AG04449 (cell line): ENCODE measurements at places on chromosomes 16 and 17.

GRCh38 chr16:23842137-23842600 is 6.4 kb downstream of the PRKCB start:
- DNase-seq = no peak

- DNase-seq = no peak
Observed at GRCh38 chr17:802901-803881, 21.0 kb downstream of the MRM3 start.

DNA sequence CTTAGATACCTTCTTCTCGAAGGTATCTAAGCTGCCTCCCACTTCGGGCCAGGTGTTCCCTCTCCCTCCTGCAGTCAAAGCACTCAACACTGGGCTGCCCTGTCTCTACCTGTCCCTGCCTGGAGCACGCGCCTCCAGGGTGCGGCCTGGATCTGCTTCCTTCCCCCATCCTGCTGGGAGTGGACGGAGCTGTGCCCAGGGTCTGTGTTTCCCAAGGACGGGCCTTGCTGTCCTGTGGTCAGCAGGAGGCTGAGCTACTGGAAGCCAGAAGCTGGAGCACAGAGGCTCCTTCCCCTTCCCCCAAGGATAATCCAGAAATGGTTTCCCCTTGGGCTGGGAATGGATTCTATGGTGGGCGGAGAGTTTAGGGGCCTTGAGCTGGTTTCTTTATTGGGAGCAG is 16.7 kb downstream of the LLGL2 start:
- no peak for DNase-seq

DNA sequence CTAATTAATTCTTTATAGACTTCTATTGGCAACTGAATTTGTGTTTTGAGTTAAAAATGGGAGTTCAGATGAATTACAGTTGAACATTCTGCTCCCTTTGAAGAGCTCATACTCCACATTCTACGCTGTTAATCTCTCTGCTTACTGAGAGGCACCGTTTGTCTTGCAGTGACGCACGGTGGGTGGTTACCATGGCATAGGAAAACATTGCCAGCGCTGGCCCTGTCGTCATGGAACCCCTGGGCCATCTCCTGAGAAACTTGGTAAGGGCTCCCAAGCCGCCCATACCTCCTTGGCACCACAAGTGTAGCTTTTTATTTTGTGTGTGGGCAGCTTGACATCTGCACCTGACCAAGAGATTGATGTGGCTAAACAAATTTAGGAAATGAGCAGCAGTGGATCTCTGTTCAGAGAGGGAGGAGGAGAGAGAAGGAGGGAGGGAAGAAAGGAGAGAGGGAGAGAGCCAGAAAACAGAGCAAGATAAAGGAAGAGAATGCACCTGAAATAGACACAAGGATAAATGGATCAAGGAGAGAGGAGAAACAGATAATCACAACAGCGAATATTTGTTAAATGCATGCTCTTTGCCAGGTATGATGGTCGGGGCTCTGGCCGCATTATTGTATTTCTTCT is 398.5 kb downstream of the HAPSTR1 start:
- DNase-seq = no peak

DNA sequence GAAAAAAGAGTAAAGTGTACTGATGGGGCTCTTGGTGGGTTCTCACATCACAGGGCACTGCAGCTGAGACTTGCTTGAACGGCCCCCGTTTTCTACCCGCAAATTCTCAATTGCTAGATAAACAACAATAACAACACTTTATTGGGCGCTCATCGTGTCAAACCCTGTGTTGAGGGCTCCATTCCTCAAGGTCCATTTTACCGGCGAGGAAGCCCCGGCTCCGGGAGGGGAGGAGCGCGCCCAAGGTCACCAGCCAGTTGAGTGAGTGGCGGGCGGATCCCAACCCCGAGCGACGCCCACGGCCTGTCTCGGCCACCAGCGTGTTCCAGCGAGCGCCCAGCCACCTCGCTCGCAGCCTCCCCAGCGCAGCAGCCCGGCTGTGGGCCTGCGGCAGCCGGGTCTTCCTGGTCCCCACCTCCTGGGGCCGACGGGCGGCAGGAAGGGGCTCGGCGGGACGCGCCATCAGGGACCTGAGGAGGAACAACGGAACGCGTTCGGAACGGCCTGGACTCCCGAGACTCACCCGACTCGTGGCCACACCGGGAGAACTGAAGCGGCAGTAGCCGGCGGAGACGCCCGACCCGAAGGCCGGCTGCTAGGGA is 373 bp downstream of the CMC2 start:
- no peak for DNase-seq

DNA sequence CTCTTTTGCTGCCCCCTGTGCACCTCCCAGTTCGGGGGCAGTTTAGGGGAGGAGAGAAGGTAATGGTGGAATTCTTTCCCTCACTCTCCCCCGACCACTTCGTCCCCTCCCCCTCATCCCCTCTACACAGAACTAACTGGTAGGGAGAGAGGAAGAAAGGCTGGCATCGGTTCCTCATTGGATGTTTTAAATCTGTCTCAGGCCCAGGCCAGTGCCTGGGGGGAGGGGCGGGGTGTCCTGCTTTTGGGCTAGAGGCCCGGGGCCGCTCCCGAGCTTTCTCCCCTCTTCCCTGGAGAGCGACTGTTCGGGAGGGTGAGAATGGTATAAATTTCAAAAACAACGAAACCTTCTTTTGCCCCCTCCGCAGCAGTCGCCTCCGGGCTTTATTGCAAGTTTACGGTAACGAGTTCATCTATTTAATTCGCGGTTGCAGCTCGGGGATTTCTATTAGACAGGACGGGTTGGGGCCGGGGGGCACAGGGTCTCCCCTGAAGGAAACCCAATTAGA is at the start of gene PRAC2:
Gene PRAC2 (plus strand): TSS at position 271 of the 508 bp plus-strand sequence. CDS start 1,226 bp downstream, outside the sequence.
- no peak for DNase-seq

DNA sequence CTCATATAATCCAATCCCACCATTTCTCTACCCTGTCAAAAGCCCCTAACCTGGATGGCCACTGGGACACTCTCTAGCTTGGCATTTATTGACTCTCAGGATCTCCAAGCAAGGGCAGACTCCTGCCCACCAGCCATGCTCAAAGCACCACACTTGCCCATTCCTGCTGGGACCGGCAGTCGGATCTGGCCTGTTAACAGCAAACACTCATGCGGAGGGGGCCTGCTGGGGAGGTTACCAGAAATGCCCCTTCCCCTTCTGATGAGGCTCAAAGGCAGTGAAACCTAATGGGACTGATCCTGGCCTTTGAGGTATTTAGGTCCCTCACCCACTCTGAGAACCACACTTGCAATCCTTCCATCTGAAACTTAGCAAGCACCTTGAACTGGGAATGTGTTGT is 6.5 kb upstream of the CCL1 start:
- DNase-seq = no peak

DNA sequence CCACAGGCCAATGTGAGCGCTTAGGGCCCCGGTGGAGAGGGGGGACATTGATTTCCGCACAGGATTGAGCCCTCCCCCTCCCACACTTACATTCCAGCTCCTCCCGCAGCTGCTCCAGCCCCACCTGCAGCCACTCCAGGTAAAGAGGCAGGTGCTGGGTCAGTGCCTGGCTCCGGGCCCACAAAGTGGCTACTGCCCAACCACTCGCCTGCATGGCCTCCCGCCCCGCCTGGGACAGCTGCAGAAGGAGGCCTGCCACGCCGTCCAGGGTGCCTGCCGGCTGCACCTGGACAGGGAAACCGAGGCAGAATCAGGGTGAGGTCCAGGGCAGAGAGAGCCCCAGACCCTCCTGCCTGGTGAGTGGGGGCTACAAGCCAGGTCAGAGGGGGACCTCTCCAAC is 46.3 kb downstream of the RMI2 start:
- no peak for DNase-seq

DNA sequence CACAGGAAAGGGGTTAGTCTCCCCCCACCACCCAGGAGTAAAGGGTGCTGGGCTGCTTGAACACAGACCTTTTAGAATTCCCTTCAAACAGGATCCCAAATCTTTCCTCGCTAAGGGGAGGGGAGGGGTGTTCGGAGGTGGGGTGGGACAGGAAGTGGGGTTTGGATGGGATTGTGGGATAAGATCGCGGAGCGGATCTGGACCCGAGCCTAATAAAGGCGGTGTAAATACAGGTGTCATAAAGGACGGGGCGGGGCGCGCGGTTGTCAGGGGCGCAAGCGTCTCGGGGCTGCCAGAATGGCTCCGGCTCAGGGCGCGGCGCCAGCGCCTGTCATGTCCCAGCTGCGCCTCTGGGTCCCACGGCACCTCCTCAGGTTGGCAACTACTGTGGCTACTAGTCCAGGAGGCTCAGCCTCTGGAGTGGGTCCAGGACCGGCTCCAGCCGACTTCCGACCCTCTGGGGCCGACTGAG is 59.8 kb upstream of the FBXO47 start:
- DNase-seq = no peak

GRCh38 chr17:51860954-51861561 is 297.5 kb downstream of the CA10 start:
- no peak for DNase-seq

DNA sequence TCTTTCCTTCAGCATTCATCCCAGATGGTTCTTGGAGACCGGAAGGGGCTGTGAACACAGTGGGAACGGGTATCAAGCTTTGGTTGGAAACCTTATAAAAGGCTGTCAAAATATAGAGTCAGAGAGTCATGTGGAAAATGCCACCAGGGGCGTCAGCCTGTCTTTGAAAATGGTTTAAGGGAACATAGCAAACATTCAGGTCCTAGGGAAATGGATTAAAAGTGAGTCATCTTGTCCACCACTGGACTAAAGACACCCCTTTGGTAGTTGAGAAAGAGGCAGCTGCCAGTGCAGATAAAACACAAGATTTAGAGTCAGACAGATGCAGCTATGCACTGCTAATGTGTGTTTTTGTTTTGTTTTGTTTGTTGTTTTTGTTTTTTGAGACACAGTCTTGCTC is 47.8 kb upstream of the BCO1 start:
- no peak for DNase-seq

DNA sequence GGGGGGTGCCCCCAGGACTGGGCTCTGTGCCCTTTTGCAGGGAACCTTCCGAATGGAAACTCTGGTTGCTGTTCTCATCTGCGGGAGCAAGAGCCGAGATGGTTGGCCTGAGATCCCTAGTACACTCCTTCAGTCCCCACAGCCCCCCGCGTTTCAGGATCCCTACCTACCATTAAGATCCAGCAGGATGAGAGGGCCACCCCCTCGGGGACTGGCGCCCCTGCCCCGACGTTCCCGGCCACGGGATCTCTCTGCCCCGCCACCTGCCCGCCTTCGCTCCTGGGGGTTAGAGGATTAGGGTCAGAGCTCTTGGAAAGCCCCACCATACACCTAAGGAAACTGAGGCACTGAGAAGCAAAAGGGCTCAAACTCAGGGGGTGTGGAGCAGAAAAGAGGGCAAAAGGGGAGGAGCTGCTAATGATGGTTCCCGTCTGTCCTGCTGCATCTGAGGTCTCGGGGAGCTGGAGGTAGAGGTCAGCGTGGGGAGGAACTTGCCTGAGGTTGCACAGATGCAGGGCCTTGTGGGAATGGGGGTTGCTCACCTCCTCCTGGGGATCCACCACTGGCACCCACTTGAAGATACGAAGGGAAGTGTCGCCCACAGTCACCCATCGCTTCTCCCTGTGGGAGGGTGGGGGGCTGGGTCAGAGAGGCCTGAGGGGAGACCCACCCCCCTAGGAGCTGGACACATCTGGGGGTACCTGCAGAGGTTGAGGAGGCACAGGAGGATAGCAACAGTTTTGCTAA is 1.0 kb downstream of the BCL7C start:
- DNase-seq = no peak

GRCh38 chr16:79013930-79014660 is 586.4 kb downstream of the MAF start:
- no peak for DNase-seq

- DNase-seq = no peak
Observed at GRCh38 chr17:63911657-63912100, 621 bp upstream of the CSHL1 start.

- DNase-seq = no peak
Observed at GRCh38 chr17:17304521-17304985, 1.4 kb downstream of the NT5M start.

- no peak for DNase-seq
Observed at GRCh38 chr16:12350945-12351344, 374.4 kb downstream of the SNX29 start.

- DNase-seq = no peak
Observed at GRCh38 chr17:34445101-34445500, 82.1 kb upstream of the CCL1 start.

DNA sequence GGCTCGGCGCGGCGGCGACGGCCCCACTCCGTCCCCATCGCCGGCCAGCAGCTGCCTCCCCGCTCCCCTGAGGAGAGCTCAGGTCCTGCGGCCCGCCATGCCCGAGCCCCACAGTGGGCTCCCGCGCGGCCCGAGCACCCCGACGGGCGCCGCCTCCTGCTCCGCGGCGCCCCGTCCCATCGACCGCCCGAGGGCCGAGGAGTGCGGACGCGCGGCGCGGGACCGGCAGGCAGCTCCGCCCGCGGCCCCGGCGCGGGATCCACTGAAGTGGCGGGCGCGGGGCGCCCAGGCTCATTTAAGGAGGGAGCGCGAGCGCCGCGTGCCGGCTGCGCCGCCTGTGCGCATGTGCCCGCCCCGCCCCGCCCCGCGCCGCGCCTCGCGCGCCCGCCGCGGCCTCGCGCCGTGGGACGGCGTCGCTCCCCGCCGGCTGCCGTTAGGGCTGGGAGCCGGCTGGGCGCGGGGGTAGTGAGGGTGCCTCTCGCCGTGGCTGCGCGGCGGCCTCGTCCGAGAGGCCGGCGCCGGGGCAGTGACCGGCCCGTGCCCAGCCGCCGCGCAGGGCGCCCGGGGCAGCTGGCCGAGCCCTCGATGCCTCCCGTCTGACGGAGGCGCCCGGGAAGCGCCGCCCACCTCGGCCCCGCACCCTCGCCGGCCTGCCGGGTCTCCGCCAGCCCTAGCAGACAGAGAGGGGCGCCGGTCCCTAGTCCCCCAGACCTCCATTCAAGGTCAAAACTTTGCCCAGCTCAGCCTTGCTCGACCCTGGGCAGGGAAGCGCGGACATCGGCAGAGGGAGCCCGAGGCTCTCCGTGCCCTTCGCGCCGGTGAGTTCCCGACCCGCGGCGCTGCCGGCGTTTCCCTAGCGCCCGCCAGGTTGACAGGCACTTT is at the start of gene NETO2:
Gene NETO2 (minus strand): TSS at position 269 of the 882 bp plus-strand sequence. CDS start 333 bp downstream, outside the sequence.
- DNase-seq = no peak

GRCh38 chr17:30933966-30934365 is 12.2 kb downstream of the ADAP2 start:
- DNase-seq = no peak

DNA sequence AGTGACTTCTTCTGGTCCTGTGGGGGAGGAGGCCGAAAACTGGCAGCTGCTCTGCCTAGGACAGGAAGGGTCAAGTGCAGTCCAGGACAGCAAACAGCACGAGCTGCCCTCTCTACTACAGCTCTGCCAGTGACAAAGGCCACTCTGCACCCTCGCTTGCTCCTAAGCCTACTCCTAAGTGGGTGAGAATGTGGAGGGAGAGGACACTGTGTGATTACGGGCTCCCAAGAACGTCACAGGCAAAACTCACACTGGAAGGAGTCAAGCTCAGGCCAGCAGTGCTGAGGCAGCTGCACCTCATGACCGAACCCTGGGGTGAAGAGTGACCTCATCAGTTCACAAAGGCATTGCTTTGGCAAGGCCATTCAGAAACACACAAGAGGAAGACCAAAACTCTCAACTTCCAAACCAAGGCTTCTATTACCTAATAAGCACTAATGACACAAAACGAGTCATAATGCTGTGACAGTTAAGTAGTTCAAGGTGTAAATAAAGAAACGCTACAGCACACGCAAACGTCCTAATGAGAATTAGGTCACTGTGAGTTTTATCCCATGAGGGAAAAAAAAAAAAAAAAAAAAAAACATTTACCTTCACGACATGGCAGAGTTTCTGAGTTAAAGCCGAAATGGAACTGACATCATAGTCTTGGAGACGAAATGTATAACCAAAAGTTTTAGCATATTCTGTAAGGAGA is 35.1 kb downstream of the MARF1 start:
- DNase-seq = no peak
